ENCODE measurements at places on chromosomes 4 and X.

DNA sequence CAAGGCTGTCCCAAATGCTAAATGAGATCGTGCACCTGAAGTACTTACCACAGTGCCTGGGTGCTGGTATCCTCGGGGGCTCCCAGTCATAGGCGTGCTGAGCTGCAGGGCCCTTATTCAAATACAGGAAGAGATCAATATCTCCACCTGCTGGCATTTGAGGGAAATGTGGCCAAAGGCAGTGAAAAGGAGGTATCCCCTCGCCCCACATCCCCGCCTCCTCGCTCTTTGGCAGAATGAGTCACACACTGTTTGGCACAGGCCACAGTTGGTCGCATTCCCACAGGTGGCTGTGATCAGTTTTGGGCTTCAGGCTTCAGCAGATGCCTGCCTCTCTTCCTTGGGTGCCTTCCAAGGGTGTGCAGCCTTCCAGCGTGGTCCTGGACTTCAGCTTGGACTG, 28.4 kb downstream of the ZNF185 start:
- peak; percentile 40 for DNase-seq

DNA sequence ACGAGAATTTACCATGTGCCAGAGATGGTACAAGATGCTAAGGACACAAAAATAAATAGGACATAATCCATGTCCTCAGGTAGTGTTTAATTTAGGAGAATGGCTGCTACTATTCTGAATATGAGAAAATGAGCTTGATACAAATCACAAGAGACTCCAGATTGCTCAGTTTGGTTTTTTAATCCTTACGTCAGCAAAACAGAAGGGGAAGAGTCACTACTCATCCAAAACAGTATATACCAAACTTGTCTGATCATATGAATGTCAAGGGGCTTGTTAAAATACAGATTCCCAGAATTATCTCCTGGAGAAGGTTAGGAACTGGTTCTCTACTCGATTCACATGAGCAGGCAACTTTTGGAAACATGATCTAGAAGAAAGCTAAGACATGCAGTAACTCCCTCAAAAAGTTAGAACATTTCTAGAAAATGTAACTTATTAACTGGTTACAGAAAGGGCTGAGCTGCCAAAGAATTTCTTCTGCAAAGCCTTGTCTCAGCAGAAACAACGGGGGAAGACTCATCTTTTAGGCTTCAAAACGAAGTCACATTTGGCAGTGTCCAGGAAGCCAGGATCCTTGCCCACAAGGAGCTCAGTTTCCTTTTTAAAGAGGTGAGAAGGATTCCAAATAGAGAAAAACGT, 3.4 kb downstream of the AIFM1 start:
- no peak for DNase-seq

DNA sequence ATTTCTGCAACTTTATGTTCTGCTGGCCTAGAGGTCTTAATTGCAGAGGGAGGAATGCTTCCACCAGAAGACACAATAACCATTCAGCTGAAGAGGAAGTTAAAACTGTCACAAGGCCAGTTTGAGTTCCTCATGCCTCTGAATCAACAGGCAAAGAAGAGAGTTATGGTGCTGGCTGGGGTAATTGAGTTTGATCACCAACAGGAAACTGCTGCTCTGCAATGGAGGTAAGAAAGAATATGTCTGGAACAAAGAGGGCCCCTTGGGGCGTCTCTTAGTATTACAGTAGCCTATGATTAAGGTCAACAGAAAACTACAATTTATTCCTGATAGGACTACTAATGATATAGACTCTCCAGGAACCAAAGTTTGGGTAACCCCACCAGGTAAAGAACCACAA, 744.0 kb downstream of the FSTL5 start:
- no peak for DNase-seq

DNA sequence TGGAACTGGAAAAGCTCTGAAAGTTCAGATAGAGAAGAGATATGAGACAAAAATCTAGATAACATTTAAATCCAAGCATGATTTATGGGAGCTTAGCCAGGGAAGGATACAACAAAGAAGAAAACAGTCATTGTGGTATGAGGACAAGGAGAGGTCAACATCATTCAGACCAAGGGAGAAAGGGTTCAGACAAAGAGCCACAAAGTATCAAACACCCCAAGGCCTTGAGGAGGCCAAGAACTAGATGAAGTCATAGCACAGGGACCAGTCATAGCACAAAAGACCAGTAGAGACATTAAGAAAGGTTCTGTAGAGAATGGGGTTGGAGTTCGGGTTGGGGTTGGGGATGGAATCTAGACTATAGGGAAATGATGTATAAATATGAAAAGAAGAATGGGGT, 77.4 kb upstream of the NAP1L5 start:
- no peak for DNase-seq

DNA sequence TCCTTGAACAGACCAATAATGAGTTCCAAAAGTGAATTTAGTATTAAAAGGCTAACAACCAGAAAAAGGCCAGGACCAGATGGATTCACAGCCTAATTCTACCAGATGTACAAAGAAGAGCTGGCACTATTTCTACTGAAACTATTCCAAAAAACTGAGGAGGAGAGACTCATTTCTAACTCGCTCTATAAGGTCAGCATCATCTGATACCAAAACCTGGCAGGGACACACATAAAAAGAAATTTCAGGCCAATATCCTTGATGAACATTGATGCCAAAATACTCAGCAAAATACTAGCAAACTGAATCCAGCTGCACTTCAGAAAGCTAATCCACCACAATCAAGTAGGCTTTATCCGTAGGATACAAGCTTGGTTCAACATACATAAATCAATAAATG, 35.8 kb upstream of the USP46 start:
- no peak for DNase-seq

DNA sequence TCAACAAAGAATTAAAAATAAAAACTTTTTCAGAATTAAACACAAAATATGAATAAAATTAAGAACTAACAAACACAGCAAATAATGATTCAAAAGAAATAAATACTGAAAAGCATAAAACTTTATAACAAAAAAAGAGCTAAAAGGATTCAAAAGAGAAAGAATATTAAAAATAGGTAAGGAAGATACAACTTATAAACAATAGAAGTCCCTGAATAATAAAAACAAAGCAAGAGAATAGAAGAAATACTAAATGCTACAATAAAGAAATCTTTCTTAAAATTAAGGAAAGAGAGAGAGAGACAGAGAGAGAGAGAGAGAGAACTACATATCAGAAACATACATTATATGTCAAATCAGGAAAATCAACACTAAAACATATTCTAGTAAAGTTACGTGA, 619.9 kb upstream of the SLIT2 start:
- DNase-seq = no peak

DNA sequence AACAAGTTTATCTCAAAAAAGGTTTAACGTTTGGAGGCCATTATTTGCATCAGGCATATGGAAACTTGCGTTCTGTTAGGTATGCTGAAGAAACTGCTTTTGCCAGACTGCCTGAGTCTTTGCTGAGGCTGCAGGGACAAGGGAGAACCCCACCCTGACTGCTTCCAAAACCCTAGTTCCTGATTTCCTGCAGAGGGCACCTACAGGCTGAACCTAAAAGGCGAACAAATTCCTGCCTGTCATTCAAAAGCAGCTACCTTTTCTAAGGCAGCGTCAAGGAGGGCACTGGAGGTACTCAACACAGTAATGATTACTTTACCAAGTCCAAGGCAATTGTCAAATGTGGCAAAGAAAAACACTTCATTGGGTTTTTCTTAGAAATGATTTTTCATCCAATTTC, 578 bp upstream of the CORIN start:
- no peak for DNase-seq

- DNase-seq = no peak
These were observed 102.2 kb downstream of the PTCHD1 start for GRCh38 chrX:23436875-23437274.

GRCh38 chrX:119105826-119106225, 21.8 kb downstream of the KIAA1210 start:
- DNase-seq = no peak

DNA sequence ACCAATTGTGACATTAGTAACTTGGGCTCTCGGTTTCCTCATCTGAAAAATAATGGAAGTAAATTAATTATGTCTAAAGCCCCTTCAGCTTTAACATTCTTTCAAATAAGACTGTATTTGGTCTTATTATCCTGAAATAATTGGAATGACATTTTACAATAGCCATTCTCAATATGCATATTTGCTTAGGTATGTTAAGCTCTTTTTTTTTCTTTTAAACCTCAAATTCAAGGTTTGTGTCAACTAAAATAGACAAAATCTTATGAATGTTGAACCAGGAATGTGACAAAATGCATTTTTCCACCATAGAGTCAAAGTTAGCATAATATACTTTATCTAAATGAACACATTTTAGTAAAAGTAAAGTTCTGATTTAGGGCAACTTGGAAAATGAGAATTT, 34.4 kb upstream of the TET2 start:
- no peak for DNase-seq

- DNase-seq = no peak
These were observed 75.6 kb downstream of the STK32B start for GRCh38 chr4:5126857-5127256.

DNA sequence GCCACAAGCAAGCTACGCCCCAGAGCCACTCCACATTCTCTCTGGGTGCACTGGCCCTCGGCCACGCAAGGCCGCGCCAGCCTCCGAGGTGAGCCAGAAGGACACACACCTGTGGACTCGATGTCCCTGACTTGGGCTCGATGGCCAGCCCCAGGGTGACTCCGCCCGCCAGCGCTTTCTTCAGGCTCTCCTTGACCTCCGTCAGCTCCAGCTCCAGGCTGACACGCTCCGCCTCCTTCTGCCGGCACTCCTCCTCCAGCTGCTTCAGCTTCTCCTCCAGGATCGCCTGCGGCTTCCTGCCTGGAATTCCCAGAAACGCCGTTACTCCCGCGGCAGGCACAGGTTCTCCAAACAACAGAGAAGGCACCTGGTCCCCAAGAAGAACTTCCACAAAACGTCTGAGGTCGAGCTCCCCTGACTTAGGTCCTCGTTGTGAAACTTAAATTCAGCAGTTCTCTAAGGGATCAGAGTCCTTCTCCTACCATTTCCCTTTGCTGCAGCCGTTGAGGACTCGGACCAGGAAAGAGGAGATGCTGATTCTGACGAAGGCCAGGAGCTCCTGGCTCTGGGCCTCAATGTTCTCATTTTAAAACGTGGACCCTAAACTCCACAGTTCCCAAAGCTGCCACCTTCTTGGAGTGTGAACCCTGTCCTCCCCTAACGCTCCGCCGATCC, 166.8 kb downstream of the AFAP1 start:
- DNase-seq = no peak

- DNase-seq = no peak
These were observed 12.3 kb downstream of the PPP3CA start for GRCh38 chr4:101334963-101335572.

GRCh38 chr4:109233570-109233969, 68.9 kb downstream of the COL25A1 start:
- no peak for DNase-seq

Data from stimulated activated naive CD8-positive, alpha-beta T cell treated with anti-CD3 and anti-CD28 coated beads, Interleukin-15, amount 100 ng/mL, for 72 hours (primary cell).